Stimulated activated CD4-positive, alpha-beta T cell treated with anti-CD3 and anti-CD28 coated beads, TNF-alpha, amount 100 ng/mL, for 24 hours (primary cell): ENCODE measurements at places on chromosomes 16 and 17.
A peak's percentile ranks its signal among the peaks of the same experiment; 100 is the strongest.

DNA sequence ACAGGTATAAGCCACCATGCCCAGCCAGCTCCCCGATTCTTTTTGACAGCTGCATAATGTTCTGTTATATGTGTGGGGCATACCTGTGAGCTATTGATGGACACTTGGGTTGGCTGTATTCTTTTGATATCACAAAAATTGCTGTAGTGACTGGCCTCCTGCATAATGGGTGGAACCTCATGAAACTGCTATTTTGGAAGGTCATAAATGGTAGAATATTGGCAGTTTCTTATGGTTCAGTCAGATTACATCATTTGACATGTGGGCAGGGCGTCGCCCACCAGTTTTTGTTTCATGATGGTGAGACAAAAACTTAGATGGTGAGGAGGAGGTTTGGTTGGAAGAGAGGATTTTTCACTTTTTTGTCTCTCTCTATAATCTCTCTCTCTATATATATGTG, 26.7 kb upstream of the POLR3E start:
- DNase-seq, result no peak

DNA sequence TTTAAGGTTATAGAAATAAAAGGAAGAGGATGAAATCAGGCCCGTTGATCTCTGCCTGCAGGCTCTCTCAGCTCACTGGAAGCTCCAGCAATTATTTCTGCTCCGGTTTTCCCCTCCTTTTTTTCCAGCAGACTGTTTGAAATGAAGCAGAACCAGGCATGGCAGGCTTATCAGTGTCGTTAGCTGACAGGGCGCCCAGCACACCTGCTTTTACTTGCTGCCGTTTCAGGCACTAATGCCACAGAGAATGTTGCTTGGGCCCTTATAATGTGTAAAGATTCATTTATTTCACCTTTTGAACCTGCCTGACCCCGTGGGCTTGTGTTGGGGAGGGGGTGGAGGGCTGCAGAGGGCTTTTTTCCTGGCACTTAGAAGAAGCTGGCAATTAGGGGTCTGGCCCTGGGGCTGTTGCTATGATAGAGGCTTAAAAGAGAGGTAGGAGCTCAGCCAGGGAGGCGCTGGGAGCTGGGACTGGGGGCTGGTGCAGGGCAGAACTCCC, 108.1 kb downstream of the IRX3 start:
- no peak for DNase-seq

GRCh38 chr16:59886021-59886420, 1151.9 kb upstream of the GOT2 start:
- DNase-seq, result no peak

DNA sequence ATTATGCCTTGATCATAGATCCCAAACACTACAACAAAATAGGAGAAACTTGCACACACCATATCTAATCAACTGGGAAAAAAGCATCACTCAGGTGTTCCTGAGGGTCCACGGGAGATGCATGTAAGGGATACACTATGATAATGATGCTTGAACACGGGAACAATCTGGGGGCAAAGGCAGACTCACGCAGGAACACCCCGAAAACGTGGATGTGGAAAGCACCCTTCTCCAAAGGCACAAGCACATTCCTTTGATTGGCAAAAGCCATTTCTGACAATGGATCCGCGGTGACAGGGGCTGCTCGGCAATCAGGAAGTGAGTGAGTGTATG, 1.3 kb downstream of the ZNF652 start:
- peak; percentile 12 for DNase-seq

DNA sequence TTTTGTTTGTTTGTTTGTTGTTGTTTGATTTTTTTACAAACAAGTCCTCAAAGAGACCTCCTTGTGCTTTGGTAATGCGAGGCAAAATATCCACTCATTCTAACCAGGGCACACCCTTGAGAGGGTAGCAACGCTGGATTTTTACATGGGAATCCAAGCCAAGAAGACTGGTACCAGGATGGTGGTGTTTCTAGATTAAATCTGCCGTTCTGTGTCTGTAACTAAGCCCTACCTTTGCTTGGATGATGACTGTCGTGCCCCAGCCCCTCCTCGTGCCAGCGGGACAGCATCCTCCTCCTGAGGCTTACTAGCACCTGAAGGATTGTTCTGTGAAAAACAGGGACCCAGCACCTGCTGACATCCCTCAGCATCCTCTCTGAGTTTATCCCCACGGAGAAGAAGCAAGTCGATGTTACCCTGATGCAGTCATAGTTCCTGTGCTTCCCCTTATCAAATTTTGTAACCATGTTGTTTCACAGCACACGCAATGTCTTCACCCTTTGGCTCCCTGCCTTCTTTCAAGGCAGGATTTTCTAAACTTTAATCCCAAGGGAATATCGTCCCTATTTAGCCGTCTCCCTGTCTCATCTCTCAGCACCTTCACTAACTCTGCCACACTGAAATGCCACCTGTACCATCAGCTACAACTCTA, 5.1 kb upstream of the HSBP1 start:
- no peak for DNase-seq

- DNase-seq, result no peak
Measured at GRCh38 chr17:44022246-44022645, 7.5 kb upstream of the TMEM101 start.

GRCh38 chr17:22718689-22719088, 1026.4 kb downstream of the KCNJ18 start:
- no peak for DNase-seq

GRCh38 chr17:3679531-3680126, 11.0 kb downstream of the EMC6 start:
- DNase-seq, result no peak

GRCh38 chr16:28081391-28081968, 18.0 kb upstream of the GSG1L start:
- no peak for DNase-seq

DNA sequence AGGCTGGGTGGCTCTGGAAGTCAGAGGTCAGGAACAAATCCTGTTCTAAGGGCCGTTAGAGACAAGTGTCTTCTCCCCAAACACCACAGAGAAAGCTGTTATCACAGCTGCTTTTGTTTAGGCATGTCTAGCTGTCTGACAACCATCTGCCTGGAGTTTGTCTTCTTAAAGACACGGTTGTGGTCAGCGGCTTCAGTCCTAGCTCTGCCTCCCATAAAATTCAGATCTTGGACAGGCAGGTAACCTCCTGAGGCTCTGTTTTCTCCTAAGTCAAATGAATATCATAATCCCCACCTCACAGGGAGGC, 2.3 kb upstream of the ITGA3 start:
- DNase-seq, result no peak

DNA sequence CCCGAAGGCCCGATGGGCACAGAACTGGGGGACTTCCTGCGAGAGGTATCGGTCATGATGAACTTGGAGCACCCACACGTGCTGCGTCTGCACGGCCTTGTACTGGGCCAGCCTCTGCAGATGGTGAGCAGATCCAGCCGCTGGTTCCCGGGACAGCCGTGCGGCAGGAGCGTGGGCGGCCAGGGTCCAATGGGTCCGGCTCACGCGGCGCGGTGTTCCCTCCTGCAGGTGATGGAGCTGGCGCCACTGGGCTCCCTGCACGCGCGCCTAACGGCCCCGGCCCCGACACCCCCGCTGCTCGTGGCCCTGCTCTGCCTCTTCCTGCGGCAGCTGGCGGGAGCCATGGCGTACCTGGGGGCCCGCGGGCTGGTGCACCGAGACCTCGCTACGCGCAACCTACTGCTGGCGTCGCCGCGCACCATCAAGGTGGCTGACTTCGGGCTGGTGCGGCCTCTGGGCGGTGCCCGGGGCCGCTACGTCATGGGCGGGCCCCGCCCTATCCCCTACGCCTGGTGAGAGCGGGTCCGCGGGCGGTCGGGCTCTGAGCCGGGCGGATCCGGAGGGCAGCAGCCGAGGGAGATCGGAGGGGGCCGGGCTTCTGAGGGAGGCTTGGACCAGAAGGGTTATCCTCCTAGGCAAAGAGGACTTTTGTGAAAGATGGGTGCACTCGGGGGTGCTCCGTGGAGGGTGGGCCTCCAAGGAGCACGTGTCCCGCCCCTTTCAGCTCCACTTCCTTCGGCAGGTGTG, 3.0 kb downstream of the TNK1 start:
- DNase-seq, result peak; percentile 79

DNA sequence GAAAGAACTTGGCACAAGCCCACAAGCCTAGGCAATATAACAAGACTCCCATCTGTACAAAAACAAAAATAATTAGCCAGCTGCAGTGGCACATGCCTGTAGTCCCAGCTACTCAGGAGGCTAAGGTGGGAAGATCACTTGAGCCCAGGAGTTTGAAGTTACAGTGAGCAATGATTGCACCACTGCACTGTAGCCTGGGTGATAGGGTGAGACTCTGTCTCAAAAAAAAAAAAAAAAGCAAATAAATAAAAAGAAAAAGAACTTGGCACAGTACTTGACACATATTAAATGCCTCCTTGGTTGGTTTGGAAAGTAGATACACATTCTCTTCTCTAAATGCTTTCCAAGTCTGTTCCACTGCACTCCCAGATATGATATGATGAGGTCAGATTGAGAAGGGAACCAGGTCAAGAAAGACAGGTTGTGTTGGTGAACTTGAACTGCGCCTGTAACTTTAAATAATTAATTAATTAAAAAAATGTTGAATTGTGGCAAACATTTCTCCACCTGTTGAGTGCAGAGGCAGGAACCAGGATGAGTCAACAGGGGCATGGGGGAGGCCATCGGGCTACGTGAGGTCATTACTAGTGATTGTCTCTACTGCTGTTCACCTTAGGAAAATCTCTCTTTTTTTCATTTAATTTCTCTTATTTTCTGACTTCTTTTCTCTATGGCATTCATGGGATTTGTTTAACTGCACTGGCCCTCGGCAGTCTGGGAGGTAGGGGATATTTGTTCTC, 25.9 kb upstream of the EFCAB13 start:
- no peak for DNase-seq

DNA sequence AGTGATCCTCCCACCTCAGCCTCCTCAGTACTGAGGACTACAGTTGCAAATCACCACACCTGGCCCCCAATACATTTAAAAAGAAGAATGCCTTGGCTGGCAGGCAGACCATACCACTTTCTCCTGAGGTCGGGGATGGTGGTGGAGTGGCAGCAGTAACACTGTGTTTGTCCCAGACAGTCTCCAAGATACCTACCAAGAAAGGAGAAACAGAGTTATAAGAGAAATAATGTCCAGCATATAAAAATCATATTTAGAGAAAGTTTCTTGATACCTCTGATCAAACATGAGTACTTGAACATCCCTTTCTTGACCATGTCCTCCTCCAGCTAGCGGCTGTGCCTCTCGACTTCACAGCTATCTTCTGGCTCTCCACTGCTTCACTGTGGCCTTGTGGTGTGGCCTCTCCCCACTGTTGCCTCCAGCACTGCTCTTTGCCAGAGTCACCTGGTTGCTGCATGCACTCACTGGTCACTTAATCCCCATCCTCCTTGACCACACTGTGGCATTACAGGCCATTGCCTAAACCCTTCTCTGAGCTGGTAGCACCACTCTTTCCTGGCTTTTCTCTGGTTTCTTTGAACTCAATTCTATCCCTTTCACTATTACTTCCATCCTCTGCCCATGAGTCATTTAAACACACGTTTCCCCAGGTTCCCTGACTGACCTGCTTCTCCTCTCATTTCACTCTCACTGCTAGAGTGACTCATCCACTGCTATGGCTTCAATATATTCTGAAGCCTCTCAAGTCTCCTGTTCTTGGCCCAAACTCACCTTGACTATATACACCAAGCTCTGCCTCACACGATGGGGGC, 45.2 kb downstream of the XPO6 start:
- DNase-seq, result no peak

DNA sequence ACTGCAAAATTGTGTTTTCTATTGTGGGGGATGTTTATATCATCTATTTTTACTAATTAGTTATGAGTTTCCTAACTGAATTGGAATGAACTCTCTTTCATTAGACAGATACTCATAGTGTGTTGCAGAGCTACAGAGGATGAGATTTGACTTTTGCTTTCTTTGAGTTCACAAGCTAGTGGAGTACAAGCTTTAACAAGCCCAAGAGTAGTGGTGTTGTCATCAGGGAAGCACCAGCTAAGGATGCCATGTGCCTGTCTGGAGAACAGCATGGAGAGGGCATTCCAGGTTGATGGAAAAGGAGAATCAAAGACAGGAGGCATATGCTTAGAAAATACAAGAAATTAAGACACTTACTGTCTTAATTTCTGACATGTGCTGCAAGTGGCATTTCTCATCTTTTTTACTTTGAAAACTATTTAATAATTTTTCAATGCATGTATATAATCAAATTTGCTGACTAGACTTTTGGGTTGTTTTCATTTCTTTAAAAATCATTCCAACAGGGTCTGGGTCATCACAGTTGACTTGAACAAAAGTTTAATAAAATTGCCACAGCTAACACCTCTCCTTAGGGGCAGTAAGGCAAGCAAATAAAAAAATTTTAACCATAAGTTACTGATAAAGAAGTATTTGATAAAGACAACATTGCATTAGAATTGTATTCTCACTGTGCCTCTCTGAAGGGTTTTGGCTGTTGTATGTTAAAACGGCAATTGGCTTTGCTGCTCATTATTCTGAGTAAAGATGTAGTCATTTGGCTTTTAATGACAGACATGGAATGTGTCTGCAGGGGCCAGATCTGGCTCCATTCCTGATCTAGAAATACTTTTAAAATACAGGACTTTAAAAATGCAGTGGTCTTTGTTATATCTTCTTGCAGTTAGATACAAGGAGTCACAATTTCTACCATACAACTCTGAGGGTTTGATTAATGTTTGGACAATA, 323.7 kb upstream of the CDH11 start:
- no peak for DNase-seq

- DNase-seq, result no peak
Measured at GRCh38 chr16:67294938-67295361, 15.6 kb downstream of the PLEKHG4 start.

DNA sequence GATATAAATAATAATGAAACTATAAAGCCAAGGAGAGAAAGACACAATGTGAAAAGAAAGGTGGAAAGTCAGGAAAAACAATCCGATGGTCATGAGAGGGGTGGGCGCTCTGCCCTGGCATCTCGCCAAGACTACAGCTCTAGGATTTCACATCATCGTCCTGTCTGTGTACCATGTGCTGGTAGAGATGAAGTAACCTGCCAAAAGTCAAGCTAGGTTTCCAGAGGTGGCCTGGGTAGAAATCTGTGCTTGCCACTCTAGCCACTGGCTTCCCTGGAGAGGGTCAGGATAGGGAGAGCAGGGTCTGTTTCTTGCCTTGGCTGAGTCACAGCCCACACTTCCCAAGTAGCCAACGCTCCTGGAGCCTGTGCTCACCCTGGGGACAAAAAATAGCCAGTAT, 31.0 kb upstream of the TRAP1 start:
- no peak for DNase-seq

GRCh38 chr16:66594739-66595138, 9.8 kb upstream of the CMTM3 start:
- no peak for DNase-seq

GRCh38 chr16:88815901-88816589, 4.3 kb upstream of the APRT start:
- DNase-seq, result no peak

DNA sequence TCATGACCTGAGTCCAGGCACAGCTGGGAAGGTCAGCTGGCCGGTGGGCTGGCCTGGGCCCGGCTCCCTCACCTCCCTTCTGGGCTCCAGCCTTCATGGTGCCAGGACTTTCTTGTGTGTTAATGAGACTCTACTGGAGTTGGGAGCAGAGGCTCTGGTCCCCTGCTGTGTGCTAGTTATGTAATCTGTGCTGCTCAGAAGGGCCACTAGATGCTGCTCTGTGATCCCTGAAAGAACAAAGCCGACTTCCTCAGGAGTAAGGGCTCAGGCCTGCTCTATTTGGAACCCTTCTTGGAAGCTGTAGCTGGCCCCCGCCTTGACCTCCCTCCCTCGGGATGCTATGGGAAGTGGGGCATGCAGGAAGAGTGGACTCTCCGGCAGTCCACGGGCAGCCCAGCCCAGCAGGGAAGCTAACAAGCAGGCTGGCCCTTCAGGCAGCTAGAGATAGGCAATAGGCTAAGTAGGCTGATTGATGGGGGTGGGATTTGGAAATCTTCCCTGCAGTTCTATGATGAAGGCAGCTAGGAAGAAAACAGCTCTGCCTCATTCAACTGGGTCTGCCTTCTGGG, 3.3 kb upstream of the CDK5R1 start:
- no peak for DNase-seq
